ENCODE measurements at places on chromosomes 1 and 21.
A peak's percentile ranks its signal among the peaks of the same experiment; 100 is the strongest.

GRCh38 chr1:180773210-180773865 is 139.4 kb upstream of the KIAA1614 start:
- peak; percentile 36 for DNase-seq

DNA sequence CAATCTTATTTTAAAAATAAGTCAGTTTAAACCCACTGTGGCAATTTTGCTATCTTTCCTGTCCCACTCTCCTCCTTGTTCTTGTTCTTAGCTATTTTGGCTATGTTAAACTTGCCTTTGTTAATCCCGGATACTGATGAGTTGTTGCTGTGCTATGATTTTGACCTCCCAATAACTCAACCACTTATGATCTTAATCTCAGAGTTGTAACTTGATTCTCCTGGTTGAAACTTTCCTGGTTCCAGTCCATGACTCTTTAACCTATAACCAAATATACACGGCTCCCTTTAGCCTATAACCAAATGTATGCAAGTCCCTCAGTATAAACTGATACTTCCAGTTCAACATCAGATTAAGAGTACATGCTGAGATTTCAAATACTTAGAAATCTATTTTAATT is 15.6 kb upstream of the ACADM start:
- no peak for DNase-seq

GRCh38 chr1:159826441-159827101 is at the start of gene SLAMF8:
SLAMF8 (plus strand) TSS chr1:159826873; CDS start chr1:159826899, 26 bp downstream.
- DNase-seq = no peak

DNA sequence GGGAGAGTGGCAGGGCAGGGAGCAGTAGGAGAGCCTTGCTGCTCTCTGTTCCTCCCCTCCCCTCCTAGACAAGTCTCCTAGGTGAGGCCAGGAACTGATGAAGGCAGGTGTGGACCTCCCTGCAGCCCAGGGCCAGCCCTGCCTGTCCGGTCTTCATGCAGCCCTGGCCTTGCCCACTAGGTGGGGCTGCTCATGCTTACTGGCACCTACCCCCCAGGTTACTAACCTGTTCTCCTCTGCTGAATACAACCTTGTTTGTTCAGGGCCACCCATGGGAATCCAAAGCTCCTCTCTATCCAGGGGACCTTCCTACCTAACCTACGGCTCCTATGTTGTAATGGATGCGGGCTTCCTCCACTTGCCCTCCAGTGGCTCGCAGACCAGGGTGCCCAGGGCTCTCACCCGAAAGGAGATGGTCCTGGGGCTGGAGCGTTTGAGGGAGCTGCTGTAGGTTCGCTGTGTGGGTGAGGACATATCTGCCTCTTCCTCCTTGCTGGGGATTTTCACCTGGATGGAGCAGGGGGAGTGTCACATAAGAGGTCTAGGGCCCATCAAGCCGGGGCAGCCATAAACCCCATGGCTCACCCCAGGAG is 7.9 kb upstream of the TNNT2 start:
- DNase-seq = no peak

Measured in stromal cell of bone marrow (primary cell).